ENCODE measurements at places on chromosomes 3 and 15.

DNA sequence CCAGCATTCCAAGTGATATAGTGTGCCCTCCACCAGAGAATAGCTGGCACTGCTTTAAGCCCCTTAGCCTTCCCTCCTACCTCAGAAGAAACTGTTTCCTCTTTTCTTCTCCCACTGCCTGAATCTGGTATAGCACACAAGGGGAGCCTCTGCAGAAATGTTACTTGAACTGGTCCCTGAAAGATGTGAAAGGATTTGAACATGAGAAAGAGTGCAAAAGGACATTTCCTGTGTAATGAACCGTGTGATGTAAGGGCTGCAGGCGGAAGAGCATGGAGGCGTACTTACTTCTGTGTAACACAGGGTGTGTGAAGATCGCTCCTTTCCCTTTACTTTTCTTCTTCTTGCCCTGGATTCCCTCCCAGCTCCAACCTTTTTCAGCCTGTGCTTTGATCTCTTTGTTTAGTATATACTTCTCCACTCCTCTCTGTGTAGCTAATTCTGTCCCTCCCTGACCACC, 8.4 kb downstream of the TMOD3 start:
- DNase-seq: no peak

GRCh38 chr3:101829874-101830273, 19.4 kb upstream of the NFKBIZ start:
- DNase-seq: no peak

GRCh38 chr15:84816694-84817465, at the start of gene ALPK3:
TSS of gene ALPK3 (plus strand) at chr15:84817356. CDS start at chr15:84817453, 97 bp downstream.
- no peak for DNase-seq

DNA sequence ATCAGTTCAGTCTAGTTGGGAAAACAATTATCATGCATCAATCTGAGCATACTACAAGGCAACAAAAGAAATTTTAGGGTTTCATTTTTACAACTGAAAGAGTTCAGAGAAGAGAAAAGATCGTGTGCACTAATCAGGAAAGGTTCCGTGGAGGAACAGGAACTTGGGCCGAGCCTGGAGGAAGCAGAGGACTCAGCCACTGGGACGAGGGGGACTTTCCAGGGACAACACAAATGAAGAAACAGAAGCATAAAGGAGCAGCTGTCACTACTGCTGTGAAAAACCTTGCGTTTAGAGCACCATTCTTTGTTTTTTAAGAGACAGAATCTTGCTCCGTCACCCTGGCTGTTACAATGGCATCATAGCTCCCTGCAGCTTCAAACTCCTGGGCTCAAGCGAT, 60.5 kb downstream of the MYO1E start:
- no peak for DNase-seq

- no peak for DNase-seq
Observed at GRCh38 chr15:101620671-101621070, 31.5 kb downstream of the TM2D3 start.

- DNase-seq: no peak
Observed at GRCh38 chr15:27850981-27851857, 247.9 kb downstream of the OCA2 start.

DNA sequence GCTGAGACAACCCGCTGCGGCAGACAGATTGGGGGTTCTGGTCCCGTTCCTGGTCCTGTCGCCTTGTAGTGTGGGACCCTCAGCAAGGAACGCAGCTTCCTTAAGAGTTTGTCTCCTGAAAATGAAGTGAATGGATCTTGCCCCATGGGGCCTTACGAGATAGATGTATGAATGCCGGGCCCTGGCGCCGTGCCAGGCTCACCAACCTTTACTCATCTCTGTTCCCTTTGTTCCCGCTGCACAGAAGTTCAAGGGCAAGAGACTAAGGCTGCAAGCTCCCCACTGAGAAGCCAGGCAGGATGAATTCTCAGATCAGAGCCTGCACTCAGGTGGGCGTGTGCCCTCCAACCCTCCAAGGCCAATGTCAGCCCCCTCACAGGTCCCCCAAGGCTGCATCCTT, 162.7 kb upstream of the IQSEC1 start:
- DNase-seq: no peak
